ENCODE measurements at places on chromosomes 5 and 9. TPM values are rescaled to one million over a fixed set of nuclear protein-coding genes. Genes with fewer than 3 reads are reported as not detected.

GABRA1 gene
- total RNA-seq = not detected

GLRA1 gene
- total RNA-seq = not detected

NIPAL4 gene
- total RNA-seq = 0.10 TPM

ADRB2 gene
- total RNA-seq = 1.5 TPM

IL17B gene
- total RNA-seq = not detected
